Hepatocyte (in vitro differentiated cells): ENCODE measurements at places on chromosomes 1 and 21.
A peak's percentile ranks its signal among the peaks of the same experiment; 100 is the strongest.

DNA sequence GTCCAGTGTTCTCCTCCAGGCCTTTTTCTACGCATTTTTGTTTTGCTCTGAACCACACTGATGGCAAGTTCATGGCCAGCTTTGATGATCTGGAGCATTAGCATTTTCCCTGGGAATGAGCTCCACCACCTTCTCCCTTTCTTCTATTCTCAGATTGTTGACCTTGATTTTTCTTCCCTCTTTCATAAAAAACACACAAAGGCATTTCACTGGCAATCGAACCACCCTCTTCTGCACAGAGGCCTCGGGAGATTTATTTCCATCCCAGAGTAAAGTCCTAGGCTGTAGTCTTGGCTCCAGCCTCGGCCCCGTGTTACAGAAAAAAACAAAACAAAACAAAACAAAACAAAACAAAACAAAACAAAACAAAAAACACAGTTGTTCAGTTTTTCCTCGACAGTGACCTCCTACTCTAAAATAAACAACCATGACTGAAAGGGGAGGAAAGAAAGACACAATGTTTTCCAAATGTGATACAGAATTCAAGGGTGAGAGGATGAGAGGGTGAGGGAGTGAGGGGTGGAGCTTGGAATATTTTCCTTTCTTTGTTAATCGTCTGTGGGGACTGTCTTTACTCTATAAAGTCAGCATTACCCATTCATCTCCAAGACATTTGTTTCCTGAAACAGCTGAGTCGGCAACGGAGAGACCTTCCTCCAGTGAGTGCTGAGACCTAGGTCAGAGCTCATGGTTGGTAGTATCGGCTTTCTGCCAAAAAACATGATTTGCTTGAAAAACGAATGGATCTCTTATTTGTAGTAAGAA lies 29.8 kb upstream of the RNF186 start:
- H3K27me3 ChIP-seq: no peaks in the 10 kb centered on the region
- no peaks in the 10 kb centered on the region for H3K36me3 ChIP-seq
- no peaks in the 10 kb centered on the region for H3K4me1 ChIP-seq
- no peak overlapping the region for H3K4me3 ChIP-seq
- H3K27ac ChIP-seq: no peak overlapping the region

DNA sequence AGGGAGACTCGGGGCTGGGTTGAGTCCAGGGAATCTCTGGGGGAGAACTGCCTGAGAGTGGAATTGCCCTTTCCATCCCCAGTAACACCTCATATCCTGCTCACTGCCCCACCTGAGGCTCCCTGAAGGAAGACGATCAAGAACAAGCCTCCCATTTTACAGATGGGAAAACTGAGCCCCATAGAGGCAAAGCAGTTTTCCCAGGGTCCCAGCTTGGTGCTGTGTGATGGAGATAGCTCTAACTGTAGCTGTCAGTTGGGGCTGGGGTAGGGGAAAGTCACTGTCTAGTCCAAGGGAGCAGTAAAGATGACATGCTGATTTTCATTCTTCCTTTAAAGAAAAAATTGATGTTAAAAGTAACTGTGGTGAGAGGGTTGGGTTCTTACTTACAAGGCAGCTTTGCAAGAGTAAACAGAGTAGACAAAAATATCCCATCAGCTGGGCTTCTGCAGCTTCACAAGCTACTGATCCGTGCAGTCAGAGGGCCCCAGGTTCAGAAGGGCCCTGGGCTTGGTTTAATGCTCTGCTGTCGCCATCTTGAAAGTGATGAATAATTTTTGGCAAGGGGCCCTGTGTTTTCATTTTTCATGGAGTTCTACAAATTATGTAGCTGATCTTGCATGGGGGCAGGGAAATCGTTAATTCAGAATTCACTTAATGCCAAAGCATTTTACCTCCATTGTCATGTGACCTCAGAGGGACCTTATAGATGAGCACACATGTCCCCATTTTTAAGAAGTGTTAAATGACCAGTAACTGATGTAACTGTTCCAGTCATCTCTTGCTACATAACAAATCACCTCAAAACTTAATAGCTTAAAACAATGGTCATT lies 17.6 kb upstream of the TNFRSF1B start:
- H3K4me1 ChIP-seq: peaks cover 20% of the 10 kb centered on the region
- no peak for DNase-seq
- peak overlapping the region; percentile 86 for H3K27ac ChIP-seq
- H3K4me3 ChIP-seq: no peak overlapping the region

GRCh38 chr1:10497109-10497508 lies 22.4 kb downstream of the PEX14 start:
- H3K36me3 ChIP-seq: no peaks in the 10 kb centered on the region
- DNase-seq: no peak
- H3K27me3 ChIP-seq: no peaks in the 10 kb centered on the region
- no peak overlapping the region for H3K4me3 ChIP-seq
- no peak overlapping the region for H3K27ac ChIP-seq

- H3K4me1 ChIP-seq: no peaks in the 10 kb centered on the region
- no peak overlapping the region for H3K4me3 ChIP-seq
- no peak overlapping the region for H3K27ac ChIP-seq
- DNase-seq: peak; percentile 6
These were observed 236.0 kb upstream of the POGK start for GRCh38 chr1:166603296-166603695.

GRCh38 chr21:38880577-38880966 lies 74.8 kb downstream of the ETS2 start:
- H3K4me1 ChIP-seq: no peaks in the 10 kb centered on the region
- no peaks in the 10 kb centered on the region for H3K36me3 ChIP-seq
- no peak overlapping the region for H3K27ac ChIP-seq
- H3K4me3 ChIP-seq: no peak overlapping the region
- DNase-seq: no peak

DNA sequence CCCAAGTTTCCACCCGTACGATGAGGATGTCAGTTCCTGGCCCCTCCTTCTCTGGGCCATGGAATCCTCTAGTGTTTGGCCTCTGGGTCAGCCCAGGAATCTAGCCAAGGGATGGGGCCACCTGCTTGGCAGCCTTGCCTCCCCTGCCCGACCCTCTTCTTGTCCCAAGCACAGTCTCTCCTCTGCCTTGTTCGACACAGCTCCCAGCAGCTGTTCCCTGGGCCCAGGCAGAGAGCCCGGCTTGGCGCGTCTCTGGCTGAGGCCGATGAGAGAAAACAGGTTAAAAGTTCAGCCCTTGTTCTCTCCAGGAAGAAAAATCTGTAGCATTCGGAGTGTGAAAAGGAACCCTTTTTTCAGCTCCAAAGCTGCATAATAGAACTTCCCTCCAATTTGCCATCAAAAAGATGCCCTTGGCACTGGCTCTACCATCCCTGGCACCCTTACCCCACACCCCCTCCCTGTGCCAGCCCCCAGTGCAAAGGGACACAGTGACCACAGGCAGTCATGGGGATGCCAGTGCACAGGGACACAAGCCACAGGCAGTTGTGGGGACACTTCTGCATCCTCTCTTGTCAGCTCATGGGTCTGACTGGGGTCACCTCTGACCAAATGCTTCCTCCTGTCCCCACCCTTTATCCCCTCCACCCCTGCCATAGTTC lies 68.4 kb downstream of the EPHB2 start:
- no peak overlapping the region for H3K4me3 ChIP-seq
- no peaks in the 10 kb centered on the region for H3K36me3 ChIP-seq
- H3K27ac ChIP-seq: no peak overlapping the region
- DNase-seq: no peak
- H3K27me3 ChIP-seq: no peaks in the 10 kb centered on the region

DNA sequence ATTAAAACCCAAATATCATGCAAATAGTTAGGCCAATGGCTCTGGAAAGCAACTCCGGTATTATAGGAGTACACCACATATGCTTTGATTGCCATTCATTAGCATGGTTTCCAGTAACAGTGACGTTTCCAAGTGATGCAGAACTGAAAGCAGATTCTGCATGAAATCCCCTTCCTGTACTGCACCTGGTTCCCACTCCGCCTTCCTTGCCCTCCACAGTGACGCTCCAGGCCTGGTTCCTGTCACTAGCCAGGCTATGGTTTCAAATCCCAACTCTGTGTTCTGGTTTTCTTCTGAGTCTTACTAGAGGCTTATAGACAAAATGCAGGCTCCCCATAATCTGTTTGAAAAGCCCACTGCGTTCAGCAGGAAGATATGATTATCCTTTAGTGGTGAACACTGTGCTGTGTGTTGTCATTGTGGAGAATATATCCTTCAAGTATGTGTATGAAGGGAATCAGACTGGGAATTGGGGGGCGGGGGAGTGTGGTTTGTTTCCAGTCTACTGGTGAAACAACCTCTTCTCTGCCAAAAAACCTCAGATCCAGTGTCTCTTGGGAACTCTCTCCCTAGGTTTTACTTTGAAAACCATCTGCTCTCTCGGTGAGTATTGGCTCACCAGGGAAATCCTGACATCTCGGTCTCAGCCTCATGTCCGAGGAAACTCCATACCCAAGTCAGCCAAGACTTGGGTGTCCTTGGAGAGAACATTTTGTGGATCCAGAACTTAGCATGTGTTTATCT lies 78.7 kb downstream of the TYW3 start:
- no peaks in the 10 kb centered on the region for H3K36me3 ChIP-seq
- H3K4me3 ChIP-seq: no peak overlapping the region
- H3K4me1 ChIP-seq: no peaks in the 10 kb centered on the region

- no peak overlapping the region for H3K4me3 ChIP-seq
- no peaks in the 10 kb centered on the region for H3K36me3 ChIP-seq
- H3K27me3 ChIP-seq: no peaks in the 10 kb centered on the region
- H3K27ac ChIP-seq: no peak overlapping the region
- no peaks in the 10 kb centered on the region for H3K4me1 ChIP-seq
- no peak for DNase-seq
These were observed 36.7 kb downstream of the ADARB1 start for GRCh38 chr21:45110873-45111624.

DNA sequence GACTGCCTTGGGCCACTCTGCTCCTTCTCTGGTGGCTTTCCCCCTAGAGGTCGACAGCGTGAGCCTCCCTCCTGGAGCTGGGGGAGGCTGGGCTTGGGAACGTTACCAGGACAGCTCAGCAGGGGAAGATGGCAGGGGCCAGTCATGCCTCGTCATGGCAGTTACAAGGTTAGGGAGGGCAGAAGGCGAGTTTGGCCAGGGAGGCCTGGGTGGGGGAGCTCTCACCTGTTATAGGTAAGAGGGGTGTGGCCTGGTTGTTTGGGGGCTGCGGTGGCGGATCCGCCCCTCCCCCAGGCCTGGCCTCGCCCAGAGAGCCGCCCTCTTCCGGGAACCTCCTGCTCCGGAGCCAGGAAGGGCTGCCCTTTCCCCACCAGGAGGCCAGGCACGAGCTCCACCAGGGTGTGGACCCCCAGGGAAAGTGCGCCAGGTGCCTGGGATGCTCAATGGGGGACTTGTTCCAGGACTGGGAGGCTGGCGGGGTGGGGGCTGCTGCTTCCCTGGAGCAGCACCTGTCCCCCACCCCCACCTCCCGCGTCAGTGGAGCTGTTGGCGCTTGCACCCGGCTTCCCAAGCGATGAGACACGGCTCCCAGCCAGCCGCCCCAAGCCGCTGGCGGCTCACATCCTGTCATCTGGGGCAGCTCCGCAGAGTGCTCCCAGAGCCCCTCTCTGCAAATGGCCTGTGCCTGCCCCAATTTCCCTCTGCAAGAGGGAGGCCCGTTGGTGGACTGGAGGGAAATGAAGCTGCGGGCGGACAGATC lies 23.6 kb upstream of the PKP1 start:
- DNase-seq: peak; percentile 60
- H3K4me1 ChIP-seq: peaks cover 7% of the 10 kb centered on the region
- H3K4me3 ChIP-seq: no peak overlapping the region
- H3K27me3 ChIP-seq: peaks cover 8% of the 10 kb centered on the region

- H3K4me1 ChIP-seq: peaks cover 14% of the 10 kb centered on the region
- H3K27ac ChIP-seq: no peak overlapping the region
- H3K36me3 ChIP-seq: no peaks in the 10 kb centered on the region
- no peak overlapping the region for H3K4me3 ChIP-seq
- H3K27me3 ChIP-seq: peaks cover 74% of the 10 kb centered on the region
- no peak for DNase-seq
These were observed 2.4 kb downstream of the ALX3 start for GRCh38 chr1:110067893-110068645.

GRCh38 chr1:56570924-56571372 lies 8.4 kb downstream of the PLPP3 start:
- H3K4me1 ChIP-seq: peaks cover 68% of the 10 kb centered on the region
- no peaks in the 10 kb centered on the region for H3K27me3 ChIP-seq
- no peak for DNase-seq
- no peaks in the 10 kb centered on the region for H3K36me3 ChIP-seq
- no peak overlapping the region for H3K4me3 ChIP-seq
- H3K27ac ChIP-seq: peak overlapping the region; percentile 11

- no peak overlapping the region for H3K4me3 ChIP-seq
- H3K36me3 ChIP-seq: no peaks in the 10 kb centered on the region
- no peaks in the 10 kb centered on the region for H3K27me3 ChIP-seq
- DNase-seq: no peak
- H3K27ac ChIP-seq: no peak overlapping the region
These were observed 23.3 kb downstream of the LPAR3 start for GRCh38 chr1:84869720-84870119.

- DNase-seq: no peak
- no peak overlapping the region for H3K4me3 ChIP-seq
- no peaks in the 10 kb centered on the region for H3K27me3 ChIP-seq
- peaks cover 21% of the 10 kb centered on the region for H3K4me1 ChIP-seq
- H3K27ac ChIP-seq: peak overlapping the region; percentile 85
- no peaks in the 10 kb centered on the region for H3K36me3 ChIP-seq
These were observed 76.1 kb upstream of the SIPA1L2 start for GRCh38 chr1:232705815-232706575.

- H3K27ac ChIP-seq: no peak overlapping the region
- H3K4me3 ChIP-seq: no peak overlapping the region
- no peaks in the 10 kb centered on the region for H3K27me3 ChIP-seq
- H3K4me1 ChIP-seq: no peaks in the 10 kb centered on the region
- no peaks in the 10 kb centered on the region for H3K36me3 ChIP-seq
These were observed 8.2 kb upstream of the SMCP start for GRCh38 chr1:152869808-152870419.

- H3K27me3 ChIP-seq: no peaks in the 10 kb centered on the region
- H3K4me3 ChIP-seq: no peak overlapping the region
- no peak overlapping the region for H3K27ac ChIP-seq
These were observed 26.2 kb downstream of the HSPA13 start for GRCh38 chr21:14356746-14357145.

GRCh38 chr1:89779151-89779940 lies 41.5 kb upstream of the LRRC8D start:
- no peak for DNase-seq
- H3K4me3 ChIP-seq: no peak overlapping the region
- H3K4me1 ChIP-seq: no peaks in the 10 kb centered on the region
- no peaks in the 10 kb centered on the region for H3K27me3 ChIP-seq

GRCh38 chr1:176542352-176542751 lies 79.4 kb downstream of the PAPPA2 start:
- H3K4me1 ChIP-seq: no peaks in the 10 kb centered on the region
- H3K4me3 ChIP-seq: no peak overlapping the region
- H3K27ac ChIP-seq: no peak overlapping the region

DNA sequence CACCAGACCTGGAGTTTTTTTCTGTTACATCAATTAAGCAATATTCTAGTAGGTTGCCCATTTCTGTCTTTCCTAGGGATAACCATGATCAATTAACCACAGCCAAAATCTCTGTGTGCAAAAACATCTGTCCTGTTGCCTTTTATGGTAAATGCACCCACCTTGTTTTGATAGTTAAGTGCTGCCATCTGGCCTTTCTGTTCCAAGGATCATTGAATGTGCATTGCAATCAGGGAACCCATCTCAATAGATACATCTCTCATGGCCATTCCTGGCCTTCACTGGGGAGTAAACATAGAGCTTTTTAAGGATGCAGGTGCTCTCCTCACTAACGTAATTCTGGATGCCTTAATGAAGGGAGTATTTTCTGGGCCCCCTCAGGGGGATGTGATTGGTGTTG lies 111.8 kb upstream of the KIAA1614 start:
- no peak overlapping the region for H3K27ac ChIP-seq
- H3K4me3 ChIP-seq: no peak overlapping the region
- no peak for DNase-seq
- no peaks in the 10 kb centered on the region for H3K27me3 ChIP-seq
- H3K36me3 ChIP-seq: no peaks in the 10 kb centered on the region
